ENCODE measurements at places on chromosomes 12 and 14. TPM values are rescaled to one million over a fixed set of nuclear protein-coding genes. Genes with fewer than 3 reads are reported as not detected.

Gene TTC9
- 11.4 TPM for total RNA-seq

Gene VWF
- total RNA-seq, result 0.32 TPM

Gene OSGEP
- total RNA-seq, result 77.2 TPM

Gene GPR68
- 0.86 TPM for total RNA-seq

Gene TRMT5
- 10.6 TPM for total RNA-seq

Measured in naive thymus-derived CD4-positive, alpha-beta T cell (primary cell).